ENCODE measurements at places on chromosomes 5 and 9.

DNA sequence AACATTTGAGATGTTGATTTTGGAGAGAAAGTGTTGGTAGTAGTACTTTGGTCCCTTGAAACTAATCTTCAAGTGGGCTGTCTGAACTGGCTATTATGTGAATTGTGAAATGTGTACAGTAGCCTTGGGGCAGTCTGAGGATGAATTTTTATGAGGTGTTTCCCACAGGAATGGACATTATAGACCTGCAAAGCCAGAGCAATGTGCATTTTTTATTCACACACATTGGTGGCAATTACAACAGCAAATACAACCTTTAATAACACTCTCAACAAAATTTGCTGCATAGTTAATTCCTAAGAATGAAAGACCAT, 147.0 kb downstream of the PAM start:
- no peak for DNase-seq

GRCh38 chr5:176711883-176712282, 64.6 kb downstream of the TSPAN17 start:
- no peak for DNase-seq

DNA sequence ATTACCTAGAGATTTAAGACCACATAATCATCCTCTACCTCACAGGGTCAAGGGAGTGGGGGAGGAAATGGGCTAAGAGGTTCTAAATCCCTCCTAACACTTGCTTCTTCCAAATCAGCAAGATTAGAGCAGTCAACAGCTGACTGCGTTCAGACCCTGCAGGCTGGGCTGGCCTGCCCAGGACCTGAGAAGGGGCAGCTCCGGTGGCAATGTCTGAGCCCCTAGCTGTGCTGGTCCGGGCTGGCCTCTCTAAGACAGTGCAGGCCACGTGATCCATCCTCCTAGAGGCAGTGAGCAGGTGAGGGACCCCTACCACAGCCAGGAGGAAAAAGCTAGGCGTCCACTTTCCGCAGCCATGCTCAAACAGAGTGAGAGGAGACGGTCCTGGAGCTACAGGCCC, at the start of gene KCNV2:
Gene KCNV2 (plus strand): TSS at position 126 of the 400 bp plus-strand sequence. CDS start 230 bp downstream, at position 356.
- DNase-seq, result no peak

DNA sequence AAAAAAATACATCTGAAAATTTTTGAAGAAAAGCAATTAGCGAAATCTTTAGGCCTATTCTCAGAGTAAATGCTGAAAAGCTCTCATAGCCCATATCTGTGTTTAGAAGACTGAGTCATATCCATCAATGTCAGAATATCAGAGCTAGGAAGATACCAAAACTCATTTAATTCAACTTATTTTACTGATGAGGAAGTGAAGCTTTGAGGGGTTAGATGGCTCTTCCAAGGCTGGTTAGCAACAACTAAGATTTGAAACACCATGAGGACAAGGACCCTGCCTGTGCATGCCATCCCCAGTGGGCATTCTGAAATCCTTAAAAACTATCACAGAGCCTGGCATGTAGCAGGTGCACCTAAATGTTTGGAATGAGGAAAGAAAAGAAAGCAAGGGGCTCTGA, 2.5 kb downstream of the FREM1 start:
- DNase-seq, result no peak

DNA sequence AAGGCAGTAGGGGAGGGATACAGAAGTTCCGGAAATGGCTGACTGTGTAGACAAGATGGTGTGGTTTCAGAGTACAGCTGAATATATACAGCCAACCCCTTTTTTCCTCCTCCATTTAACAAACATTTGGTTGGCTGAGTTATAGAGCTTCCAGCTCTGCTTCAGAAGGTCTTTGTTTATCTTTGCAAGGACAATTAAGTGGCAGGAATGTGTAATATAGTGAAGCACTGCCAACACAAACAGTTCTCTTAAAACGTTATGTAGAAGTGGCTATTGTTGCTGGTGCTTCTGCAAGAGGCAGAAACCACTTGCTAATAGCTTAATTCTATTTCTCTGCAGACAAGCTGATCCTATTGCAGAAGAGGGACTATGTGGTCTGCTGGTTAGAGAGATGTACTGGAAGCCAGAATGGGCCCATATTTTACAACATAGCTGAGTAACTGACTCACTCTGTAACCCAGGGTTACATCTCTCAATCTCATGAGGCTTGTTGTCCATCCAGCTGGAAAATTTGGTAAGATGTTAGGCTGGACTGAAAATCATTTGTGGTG, 62.7 kb upstream of the OSMR start:
- DNase-seq, result no peak

DNA sequence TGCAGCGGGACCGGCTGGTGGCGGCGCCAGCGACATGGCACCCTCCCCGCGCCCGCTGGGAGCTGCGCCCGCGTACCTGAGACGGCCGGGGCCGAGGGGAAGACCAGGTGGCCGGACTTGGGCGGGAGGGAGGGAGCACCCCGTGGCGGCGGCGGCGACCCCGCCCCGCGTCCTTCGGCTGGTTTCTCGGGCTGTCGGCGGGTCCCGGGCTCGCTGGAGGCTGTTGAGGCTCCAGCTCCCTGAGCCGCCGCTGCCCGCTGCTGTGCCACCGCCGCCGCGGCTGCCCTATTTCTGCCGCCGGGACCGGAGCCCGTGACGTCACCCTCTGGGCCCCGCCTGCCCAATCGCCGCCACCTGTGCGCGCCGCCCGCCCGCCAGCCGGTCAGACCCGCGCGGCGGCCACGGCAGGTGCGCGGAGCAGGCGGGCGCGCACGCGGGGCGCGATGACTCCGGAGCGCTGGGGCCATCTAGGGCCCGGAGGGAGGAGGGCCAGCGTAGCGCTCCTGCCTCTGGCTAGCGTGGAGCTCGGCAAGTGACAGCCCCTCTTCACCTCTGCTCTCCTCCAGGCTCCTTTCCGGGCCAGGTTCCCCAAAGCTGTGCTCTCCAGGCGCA, at the start of gene FSTL4:
Gene FSTL4 (minus strand): TSS at position 293 of the 612 bp plus-strand sequence.
- DNase-seq, result no peak

DNA sequence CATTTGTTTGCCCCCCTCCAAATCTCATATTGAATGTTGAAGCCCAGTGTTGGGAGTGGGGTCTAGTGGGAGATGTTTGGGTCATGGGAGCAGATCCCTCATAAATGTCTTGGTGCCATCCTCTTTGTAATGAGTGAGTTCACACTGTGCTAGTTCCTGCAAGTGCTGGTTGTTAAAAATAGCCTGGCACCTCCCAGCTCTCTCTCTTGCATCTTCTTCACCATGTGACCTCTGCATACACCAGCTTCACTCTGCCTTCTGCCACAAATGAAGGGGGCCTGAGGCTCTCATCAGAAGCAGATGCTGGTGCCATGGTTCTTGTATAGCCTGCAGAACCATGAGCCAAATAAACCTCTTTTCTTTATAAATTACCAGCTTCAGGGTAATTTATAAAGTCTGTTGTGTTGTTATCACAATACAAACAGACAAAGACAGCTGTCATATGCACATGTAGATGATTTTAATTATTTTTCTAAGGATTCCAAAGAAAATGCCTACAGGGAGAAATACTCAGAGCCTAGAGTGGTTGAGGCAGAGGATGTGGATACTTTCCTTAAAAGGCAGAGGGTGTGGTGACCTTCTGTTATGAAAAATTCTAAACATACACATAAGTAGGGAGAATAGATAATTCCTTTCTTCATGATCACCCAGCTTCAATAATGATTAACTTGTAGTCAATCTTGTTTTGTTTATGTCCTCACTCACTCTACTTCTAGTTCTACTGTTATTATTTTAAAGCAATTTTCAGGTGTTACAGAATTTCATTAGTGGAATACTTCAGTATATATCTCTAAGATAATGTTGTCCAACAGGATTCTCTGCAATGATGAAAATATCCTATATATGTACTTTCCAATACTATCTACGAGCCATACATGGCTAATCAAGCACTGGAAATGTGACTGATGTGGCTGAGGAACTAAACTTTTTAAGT, 75.1 kb upstream of the RANBP6 start:
- DNase-seq, result no peak

GRCh38 chr5:132335402-132335801, 34.1 kb upstream of the SLC22A5 start:
- DNase-seq, result no peak

DNA sequence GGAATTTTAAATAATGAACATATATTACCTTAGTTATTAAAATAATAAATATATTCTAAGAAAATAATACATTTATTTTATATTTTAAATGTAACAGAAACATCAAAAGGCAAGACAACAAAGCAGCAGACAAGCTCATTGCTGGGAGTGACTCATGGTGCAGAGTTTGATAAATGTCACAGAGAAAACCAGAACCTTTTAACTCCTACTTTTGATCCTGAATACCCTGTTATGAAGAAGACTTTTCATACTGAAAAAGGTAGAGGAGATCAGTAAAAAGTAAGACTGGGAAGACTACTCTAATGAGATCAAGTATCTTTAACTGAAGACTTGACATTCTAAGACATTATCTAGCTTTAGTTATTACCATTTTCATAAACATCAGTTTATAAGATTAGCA, 99.0 kb upstream of the GNA14 start:
- no peak for DNase-seq

- DNase-seq, result no peak
These were observed 29.8 kb downstream of the HMGCR start for GRCh38 chr5:75366787-75367186.

DNA sequence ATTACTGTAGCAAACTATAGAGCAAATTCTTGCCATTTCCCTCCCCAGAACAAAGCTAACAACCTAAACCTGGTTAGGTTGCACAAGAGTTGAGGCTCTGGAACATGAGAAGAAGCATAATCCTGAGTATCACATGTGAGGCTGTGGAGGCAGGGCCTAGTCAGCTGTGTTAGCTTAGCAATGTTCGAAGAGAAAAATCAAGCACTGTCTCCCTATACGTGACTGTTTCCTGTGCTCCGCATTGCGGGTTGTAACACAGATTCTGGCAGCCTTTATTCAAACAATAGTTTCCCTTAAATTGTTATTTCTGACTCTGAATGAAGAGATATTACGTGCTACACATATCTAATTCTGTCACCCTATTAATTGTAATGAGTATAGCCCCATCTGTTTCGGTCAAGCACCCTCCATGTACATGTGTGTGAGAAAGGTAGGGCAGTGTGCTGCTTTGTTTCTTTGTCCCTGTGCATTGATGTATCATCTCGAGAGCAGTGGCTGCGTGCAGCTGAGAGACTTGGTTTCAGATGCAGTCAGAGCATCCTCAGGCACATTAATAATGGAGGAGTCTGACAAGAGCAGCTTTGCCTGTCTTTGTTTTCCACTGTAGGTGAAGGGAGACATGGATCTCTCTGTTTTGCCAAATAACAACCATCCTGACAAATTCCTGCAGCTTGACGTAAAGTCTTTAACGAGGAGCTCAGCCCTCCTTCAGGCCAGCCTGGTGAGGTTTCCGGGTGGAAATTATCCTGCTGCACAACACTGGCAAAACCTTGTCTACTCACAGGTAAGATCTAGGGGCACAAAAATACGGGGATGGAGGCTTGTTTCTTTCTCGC, at the start of gene MINAR2:
Gene MINAR2 (plus strand): TSS at position 523 of the 836 bp plus-strand sequence. CDS start 97 bp downstream, at position 620.
- no peak for DNase-seq

DNA sequence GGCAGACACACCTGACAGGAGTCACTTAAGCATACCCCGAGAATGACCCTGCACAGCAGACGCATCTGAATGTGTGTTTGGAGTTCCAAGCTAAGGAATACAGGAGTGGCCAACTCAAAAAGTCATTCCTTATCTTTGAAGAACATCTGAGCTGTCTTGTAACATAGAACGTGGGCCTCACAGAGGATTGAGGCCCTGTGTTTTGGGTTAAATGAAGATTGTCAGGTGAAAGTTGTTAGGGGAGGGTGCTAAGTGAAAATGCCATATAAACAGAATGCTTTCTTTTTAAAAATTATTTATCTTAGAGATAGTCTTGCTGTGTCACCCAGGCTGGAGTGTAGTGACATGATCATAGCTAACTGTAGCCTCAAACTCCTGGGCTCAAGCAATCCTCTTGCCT, 100.9 kb downstream of the PIK3R1 start:
- no peak for DNase-seq

DNA sequence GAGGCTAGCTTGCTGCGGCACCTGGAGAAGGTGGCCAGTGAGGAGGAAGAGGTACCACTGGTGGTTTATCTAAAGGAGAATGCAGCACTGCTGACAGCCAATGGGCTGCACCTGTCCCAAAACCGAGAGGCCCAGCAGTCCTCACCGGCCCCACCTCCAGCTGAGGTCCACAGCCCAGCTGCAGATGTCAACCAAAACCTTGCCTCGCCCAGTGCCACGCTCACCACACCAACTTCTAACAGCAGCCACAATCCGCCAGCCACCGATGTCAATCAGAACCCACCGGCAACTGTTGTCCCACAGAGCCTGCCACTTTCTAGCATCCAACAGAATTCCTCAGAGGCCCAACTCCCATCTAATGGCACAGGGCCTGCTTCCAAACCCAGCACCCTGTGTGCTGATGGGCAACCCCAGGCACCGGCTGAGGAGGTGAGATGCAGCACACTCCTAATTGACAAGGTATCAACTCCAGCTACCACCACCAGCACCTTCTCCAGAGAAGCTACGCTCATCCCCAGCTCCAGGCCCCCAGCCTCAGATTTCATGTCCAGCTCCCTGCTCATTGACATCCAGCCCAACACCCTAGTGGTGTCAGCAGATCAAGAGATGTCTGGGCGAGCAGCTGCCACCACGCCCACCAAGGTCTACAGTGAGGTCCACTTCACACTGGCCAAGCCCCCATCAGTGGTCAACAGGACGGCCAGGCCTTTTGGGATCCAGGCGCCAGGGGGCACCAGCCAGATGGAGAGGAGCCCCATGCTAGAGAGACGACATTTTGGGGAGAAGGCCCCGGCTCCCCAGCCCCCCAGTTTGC, 8.0 kb downstream of the SYNPO start:
- no peak for DNase-seq

Data from NCI-H524 treated with DMSO at 0.1 percent for 48 hours (cell line).